Cerebellar nuclear complex (tissue), 1 donor: ENCODE measurements at places on chromosomes 2 and 18.

GRCh38 chr2:145186303-145186702 lies 666.4 kb upstream of the ZEB2 start:
- no peak for DNase-seq

DNA sequence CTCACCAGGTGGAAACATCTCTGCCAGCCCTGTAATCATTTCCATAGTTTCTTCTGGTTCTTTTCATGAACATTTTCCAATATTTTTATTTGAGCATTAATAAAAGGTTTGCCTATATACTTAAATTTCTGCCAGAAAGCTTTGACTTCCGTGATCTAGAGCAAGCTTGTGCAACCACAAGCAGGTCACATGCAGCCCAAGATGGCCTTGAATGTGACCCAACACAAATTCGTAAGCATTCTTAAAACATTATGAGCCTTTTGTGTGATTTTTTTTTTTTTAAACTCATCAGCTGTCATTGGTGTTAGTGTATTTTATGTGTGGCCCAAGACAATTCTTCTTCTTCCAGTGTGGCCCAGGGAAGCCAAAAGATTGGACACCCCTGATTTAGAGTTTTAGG lies 51.6 kb downstream of the NEDD4L start:
- no peak for DNase-seq

GRCh38 chr18:14769381-14769780 lies 21.4 kb downstream of the ANKRD30B start:
- no peak for DNase-seq

DNA sequence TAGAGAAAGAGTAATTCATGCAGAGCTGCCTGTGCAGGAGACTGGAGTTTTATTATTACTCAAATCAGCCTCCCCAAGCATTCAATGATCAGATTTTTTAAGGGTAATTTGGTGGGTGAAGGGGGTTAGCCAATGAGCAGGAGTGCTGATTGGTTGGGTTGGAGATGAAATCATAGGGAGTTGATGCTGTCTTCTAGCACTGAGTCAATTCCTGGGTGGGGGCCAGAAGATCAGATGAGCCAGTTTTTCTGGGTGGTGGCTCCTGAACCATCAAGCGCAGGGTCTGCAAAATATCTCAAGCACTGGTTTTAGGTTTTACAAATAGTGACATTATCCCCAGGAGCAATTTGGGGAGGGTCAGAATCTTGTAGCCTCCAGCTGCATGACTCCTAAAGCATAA lies 312.8 kb upstream of the THSD7B start:
- no peak for DNase-seq

GRCh38 chr2:20796374-20796791 lies 26.5 kb downstream of the LDAH start:
- DNase-seq: no peak

DNA sequence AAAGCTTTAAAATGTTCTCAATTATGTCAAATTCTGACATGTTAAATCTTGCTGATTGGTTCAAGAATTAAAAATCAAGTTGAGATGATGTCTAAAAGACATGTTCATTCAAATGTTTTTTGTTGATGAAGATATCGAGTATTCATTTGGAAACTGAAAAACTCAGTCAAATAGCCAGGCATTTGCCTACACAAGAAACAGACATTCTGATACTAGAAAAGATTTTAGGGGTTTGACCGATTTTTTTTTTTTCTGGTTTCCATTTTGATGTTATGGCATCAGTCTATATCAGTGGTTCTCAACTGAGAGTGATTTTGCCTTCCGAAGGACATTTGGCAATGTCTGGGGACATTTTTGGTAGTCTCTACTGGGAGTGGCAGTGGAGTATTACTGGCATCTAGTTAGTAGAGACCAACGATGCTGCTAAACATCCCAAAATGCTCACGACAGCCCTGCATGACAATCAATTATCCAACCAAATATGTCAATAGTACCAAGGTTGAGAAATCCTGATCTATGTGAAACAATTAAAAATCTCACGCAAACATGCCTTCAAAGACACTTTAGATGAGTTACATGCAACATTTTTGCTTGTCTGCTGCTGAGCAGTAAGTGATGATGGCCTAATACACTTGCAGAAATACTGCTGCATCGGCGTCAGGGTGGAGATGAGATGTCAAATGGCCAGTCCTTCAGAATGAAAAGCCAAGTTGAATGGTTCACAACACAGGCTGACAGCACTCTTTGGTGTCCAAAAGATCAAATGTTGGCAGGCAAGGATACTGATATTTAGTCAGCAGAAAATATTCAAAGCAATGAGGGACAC lies 12.5 kb downstream of the RASGRP3 start:
- DNase-seq: no peak

DNA sequence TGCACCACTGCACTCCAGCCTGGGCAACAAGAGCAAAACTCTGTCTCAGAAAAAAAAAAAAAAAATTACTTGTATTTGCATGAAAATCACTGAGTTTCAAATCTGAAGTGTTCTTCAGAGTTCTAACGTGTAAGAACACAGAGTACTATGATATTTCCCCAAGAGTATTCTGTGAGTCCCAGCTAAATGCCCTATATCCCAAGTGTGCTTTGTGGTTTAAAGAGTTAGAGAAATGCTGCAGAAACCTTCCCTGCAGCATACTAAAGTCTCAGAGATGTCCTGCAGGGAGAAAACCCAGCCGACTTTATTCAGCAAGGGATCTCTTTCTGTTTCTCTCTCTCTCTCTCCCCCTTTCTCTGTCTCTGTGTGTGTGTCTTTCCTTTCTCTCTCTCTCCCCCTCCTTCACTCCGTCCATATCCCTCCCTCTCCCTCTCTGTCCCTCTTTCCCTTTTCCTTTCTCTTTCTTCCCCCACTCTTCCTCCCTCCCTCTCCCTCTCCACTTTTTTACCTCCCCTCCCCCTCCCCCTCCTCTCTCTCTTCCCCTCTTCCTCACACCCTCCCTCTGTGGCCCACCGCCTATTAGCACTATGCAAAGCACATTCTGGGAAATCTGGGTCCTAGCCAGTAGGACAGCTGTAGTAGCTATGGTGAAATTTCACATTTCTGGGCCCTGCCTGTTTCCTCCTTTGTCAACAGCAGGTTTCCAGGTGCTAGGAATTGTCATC lies 54.2 kb downstream of the ACTR2 start:
- DNase-seq: no peak

DNA sequence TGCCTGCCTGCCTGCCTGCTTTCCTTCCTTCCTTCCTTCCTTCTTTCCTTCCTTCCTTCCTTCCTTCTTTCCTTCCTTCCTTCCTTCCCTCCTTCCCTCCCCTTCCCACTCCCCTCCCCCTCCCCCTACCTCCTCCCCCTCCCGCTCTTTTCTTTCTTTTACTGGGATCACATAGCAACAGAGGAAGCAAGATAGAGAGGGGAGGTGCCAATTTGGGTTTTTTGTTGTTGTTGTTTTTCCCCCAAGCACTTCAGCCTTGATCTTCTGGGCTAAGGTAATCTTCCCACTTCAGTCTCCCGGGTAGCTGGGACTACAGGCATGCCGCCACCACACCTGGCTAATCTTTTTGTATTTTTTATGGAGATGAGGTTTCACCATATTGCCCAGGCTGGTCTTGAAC lies 20.0 kb downstream of the PPM1B start:
- no peak for DNase-seq

- no peak for DNase-seq
Observed at GRCh38 chr2:224946895-224947294, 95.4 kb downstream of the DOCK10 start.

GRCh38 chr2:193153576-193153975 lies 958.8 kb upstream of the TMEFF2 start:
- no peak for DNase-seq

GRCh38 chr18:8116341-8117005 lies 492.8 kb upstream of the RAB12 start:
- DNase-seq: no peak

GRCh38 chr18:35413163-35413511 lies 36.0 kb upstream of the ZNF396 start:
- no peak for DNase-seq
